ENCODE measurements at places on chromosomes 2 and 18. TPM values are rescaled to one million over a fixed set of nuclear protein-coding genes. Genes with fewer than 3 reads are reported as not detected.

- no peak for DNase-seq
- H3K4me1 ChIP-seq, result no peaks in the 10 kb centered on the region
- H3K27ac ChIP-seq, result no peak overlapping the region
- H3K27me3 ChIP-seq, result no peaks in the 10 kb centered on the region
- H3K36me3 ChIP-seq, result no peaks in the 10 kb centered on the region
Measured at GRCh38 chr2:8538531-8538930, 143.3 kb upstream of the ID2 start.

GRCh38 chr2:119180892-119181291 lies 22.3 kb upstream of the C1QL2 start:
- no peak overlapping the region for H3K27ac ChIP-seq
- DNase-seq, result no peak
- no peaks in the 10 kb centered on the region for H3K27me3 ChIP-seq
- no peaks in the 10 kb centered on the region for H3K4me1 ChIP-seq
- H3K36me3 ChIP-seq, result no peaks in the 10 kb centered on the region
- H3K4me3 ChIP-seq, result no peak overlapping the region

- no peaks in the 10 kb centered on the region for H3K36me3 ChIP-seq
- no peaks in the 10 kb centered on the region for H3K27me3 ChIP-seq
- DNase-seq, result no peak
- H3K4me3 ChIP-seq, result no peak overlapping the region
- no peak overlapping the region for H3K27ac ChIP-seq
- H3K4me1 ChIP-seq, result no peaks in the 10 kb centered on the region
Measured at GRCh38 chr2:175807031-175807873, 194.8 kb downstream of the LNPK start.

DNA sequence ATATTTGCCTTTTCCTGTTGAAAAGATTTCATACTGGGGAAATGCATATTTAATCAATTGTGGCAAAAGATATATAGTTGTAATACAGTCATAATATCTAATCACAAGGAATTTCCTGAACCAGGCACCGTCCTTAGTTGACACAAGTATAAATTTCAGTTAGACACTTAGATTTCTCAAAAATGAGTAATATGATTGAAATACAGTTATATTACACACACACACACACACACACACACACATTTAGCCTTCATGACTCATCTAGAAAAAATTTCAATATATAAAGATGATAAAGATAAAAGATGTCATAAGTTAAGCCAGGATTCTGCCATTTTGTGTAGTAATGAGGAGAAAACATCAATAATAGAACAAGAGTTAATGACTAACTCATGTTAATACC lies 258.4 kb upstream of the ZNF804A start:
- H3K36me3 ChIP-seq, result no peaks in the 10 kb centered on the region
- H3K4me1 ChIP-seq, result peaks cover 10% of the 10 kb centered on the region
- H3K27me3 ChIP-seq, result peaks cover 80% of the 10 kb centered on the region
- H3K27ac ChIP-seq, result no peak overlapping the region
- no peak for DNase-seq

DNA sequence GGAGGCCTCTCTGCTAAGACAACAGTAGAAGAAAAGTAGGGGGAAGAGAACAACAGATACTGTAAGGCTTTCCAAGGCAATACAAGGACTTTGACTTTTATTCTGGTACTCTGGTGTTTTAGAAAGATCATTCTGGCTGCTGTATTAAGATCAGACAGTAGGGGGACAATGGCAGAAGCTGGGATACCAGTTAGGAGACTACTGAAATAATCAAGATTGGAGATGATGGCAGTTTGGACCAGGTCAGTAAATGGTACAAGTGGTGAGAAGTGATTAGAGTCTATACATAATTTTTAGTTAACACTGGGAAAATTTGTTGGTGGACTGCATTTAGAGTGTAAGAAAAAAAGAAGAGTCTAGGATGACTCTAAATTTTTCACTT lies 139.7 kb downstream of the ROCK1 start:
- no peak overlapping the region for H3K27ac ChIP-seq
- H3K4me3 ChIP-seq, result no peak overlapping the region
- no peaks in the 10 kb centered on the region for H3K27me3 ChIP-seq
- no peaks in the 10 kb centered on the region for H3K4me1 ChIP-seq

GRCh38 chr18:24727685-24728084 lies 267.2 kb downstream of the HRH4 start:
- no peaks in the 10 kb centered on the region for H3K36me3 ChIP-seq
- no peak overlapping the region for H3K4me3 ChIP-seq
- H3K4me1 ChIP-seq, result no peaks in the 10 kb centered on the region
- H3K27ac ChIP-seq, result no peak overlapping the region

GRCh38 chr18:49491534-49491856 lies 4.5 kb upstream of the C18orf32 start:
- H3K36me3 ChIP-seq, result peaks cover 36% of the 10 kb centered on the region
- H3K4me1 ChIP-seq, result peaks cover 26% of the 10 kb centered on the region
- H3K27me3 ChIP-seq, result no peaks in the 10 kb centered on the region
- no peak for DNase-seq

LMAN2L gene
- total RNA-seq, result 16.7 TPM

DLX1 gene
- not detected for total RNA-seq

DNA sequence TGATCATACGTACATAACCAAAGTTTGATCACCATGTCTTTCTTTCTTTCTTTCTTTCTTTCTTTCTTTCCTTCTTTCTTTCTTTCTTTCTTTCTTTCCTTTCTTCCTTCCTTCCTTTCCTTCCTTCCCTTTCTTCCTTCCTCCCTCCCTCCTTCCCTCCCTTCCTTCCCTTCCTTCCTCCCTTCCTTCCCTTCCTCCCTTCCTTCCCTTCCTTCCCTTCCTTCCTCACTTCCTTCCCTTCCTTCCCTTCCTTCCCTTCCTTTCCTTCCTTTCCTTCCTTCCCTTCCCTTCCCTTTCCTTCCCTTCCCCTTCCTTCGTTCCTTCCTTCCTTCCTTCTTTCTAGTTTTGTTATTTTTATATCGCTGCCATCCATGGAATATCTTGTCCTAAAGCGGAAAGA lies 406.7 kb upstream of the DDX18 start:
- no peaks in the 10 kb centered on the region for H3K4me1 ChIP-seq
- no peaks in the 10 kb centered on the region for H3K36me3 ChIP-seq
- DNase-seq, result no peak
- H3K27me3 ChIP-seq, result no peaks in the 10 kb centered on the region

TDRD15 gene
- total RNA-seq, result 0.07 TPM

SPEG gene
- 32.4 TPM for total RNA-seq

DNA sequence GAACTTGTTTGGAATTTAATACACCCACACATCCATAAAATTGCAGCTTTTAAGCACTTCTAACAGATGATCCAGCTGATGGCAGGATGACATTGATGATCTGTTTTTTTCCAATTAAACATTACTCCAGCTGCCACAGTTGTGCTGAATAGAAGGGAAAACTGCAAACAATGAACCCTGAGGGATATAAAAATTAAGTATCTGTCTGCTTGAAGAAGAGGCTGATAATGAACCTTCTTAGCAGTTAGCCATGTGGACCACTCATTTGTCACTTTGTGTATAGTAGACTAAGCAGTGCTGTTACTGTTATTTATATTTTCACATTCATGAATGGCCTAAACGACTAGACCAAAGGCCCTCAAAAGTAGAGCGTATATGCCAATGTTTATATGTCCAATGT lies 1201.0 kb upstream of the LRRTM1 start:
- no peaks in the 10 kb centered on the region for H3K27me3 ChIP-seq
- DNase-seq, result no peak
- no peaks in the 10 kb centered on the region for H3K36me3 ChIP-seq
- H3K27ac ChIP-seq, result no peak overlapping the region
- H3K4me3 ChIP-seq, result no peak overlapping the region

PJVK gene
- 3.0 TPM for total RNA-seq

GRCh38 chr2:11942178-11942569 lies 195.7 kb downstream of the LPIN1 start:
- no peaks in the 10 kb centered on the region for H3K27me3 ChIP-seq
- no peaks in the 10 kb centered on the region for H3K4me1 ChIP-seq
- H3K27ac ChIP-seq, result no peak overlapping the region
- H3K4me3 ChIP-seq, result no peak overlapping the region
- no peaks in the 10 kb centered on the region for H3K36me3 ChIP-seq

GRCh38 chr2:80329491-80329890 lies 24.9 kb upstream of the LRRTM1 start:
- no peak overlapping the region for H3K4me3 ChIP-seq
- peaks cover 45% of the 10 kb centered on the region for H3K4me1 ChIP-seq
- no peak overlapping the region for H3K27ac ChIP-seq
- DNase-seq, result no peak
- no peaks in the 10 kb centered on the region for H3K27me3 ChIP-seq
- no peaks in the 10 kb centered on the region for H3K36me3 ChIP-seq

GRCh38 chr2:105144152-105144940 lies 97.2 kb upstream of the GPR45 start:
- peaks cover 7% of the 10 kb centered on the region for H3K4me1 ChIP-seq
- H3K4me3 ChIP-seq, result peak overlapping the region; percentile 82
- H3K36me3 ChIP-seq, result no peaks in the 10 kb centered on the region
- peaks cover 6% of the 10 kb centered on the region for H3K27me3 ChIP-seq

DNA sequence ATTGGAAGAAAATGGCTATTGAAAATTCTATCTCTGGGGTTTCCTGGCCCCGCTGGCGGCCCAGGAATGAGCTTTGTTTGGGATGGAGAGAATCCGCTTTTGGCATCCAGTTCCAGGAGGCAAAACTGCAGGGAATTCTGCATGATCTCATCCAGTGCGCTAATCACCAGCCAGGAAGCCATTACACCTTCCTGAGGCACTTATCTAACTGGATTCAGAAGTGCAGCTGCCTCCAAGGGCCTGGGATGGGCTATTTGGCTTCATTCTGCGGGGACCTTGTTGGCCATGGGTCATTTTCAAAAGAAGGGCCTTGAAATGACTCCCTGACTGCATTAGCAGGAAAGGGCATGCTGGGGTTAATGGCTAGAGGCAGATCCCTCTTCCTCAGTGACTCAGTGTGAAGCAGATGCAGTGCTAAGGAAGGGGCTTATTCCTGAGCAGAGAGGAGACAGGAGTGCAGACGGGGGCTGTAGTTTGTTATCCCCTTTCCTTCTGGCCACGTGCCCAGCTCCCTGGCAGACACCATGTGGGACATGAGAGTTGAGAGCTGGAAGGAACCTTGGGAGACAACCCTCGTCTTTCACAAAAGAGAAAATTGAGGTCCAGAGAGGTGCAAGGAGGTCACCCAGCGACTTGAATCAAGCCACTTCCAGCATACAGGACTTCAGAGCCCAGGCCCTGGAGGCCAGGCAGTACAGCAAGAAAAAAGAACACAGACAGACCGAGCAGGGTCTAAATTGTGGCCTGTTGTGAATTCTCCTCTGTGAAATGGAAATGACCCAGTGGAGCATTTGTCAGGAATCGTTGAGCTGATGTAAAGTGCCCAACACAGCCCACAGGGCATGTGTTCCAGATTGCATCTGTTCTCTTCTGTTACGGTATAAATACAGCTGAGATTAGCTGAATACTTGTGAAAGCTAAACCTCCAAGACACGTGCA lies 161.8 kb downstream of the PRKCE start:
- DNase-seq, result no peak
- no peaks in the 10 kb centered on the region for H3K27me3 ChIP-seq
- H3K4me1 ChIP-seq, result no peaks in the 10 kb centered on the region
- H3K4me3 ChIP-seq, result no peak overlapping the region

DNA sequence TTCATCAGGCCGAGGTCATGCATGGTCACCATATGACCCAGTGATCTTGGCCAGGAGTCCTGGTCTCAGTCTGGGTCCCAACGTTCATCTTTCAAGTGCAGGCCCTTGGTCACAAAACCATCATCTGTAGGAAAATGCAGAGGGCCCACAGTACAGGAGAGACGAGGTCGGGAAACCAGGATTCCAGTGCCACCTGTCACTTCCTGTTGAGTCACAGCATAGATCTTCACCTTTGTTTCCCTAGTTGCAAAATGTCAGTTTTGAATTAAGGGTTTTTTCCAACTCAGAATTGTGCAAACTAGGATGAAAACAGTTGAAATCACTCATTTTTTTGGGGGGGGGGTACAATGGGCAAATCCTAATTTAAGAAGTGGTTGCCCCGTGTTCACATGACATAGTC lies 162.2 kb downstream of the INSIG2 start:
- H3K36me3 ChIP-seq, result no peaks in the 10 kb centered on the region
- H3K4me1 ChIP-seq, result peaks cover 2% of the 10 kb centered on the region
- H3K27me3 ChIP-seq, result no peaks in the 10 kb centered on the region
- H3K4me3 ChIP-seq, result no peak overlapping the region

DNA sequence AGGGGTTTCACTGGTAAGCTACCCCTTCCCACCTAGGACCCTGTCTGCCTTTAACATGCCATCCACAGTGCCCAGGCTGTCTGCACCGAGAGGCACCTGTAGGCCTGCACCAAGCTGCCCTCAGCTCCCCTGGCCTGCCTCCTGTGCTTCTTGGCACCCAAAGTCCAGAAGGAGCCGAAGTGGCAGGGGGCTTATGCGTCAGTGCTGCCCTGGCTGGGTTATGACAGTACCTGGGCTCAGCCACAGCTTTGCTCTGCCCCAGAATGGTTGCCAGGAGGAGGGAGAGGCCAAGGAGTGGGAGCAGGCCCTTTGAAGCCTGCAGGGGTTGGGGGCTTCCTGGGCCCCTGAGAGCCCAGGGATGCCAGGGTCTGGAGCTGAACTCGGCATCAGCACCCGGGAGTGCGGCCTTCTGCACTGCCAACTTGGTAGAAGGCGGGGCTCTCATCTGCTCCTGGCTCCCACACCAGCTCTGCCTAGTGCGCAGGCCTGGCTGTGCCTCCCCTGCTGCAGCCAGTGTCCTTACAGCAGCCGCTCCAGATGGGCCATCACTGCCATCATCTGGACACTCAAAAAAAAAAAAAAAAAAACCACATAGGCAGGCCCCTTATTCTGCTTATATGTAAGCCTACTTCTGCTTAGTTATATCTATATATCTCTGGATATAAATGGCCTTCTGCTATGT lies 155.4 kb downstream of the THSD7B start:
- H3K36me3 ChIP-seq, result no peaks in the 10 kb centered on the region
- H3K4me3 ChIP-seq, result no peak overlapping the region
- H3K4me1 ChIP-seq, result peaks cover 6% of the 10 kb centered on the region
- no peaks in the 10 kb centered on the region for H3K27me3 ChIP-seq

All from GM23338 (cell line).